ENCODE measurements at places on chromosomes 2 and 18.

GRCh38 chr2:172172513-172173173 lies 69.9 kb upstream of the DLX2 start:
- DNase-seq, result peak; percentile 80

GRCh38 chr18:28177828-28178635 lies 1.1 kb upstream of the CDH2 start:
- DNase-seq, result no peak

DNA sequence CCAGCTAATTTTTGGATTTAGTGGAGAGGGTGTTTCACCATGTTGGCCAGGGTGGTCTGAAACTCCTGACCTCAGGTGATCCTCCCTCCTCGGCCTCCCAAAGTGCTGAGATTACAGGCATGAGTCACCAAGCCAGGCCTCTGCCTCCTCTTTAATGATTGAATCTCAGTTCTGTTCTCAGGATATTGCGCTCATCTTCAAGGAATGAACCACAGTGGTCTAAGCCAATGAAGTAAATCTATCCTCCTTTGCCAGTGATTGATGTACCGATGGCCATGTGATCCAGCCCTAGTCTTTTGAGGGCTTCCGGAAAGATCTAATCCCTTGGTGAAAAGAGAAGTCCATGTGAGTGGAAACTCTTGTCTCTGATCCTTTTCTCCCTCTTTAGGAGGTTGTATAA lies 48.6 kb downstream of the POLE4 start:
- no peak for DNase-seq

GRCh38 chr2:147222506-147222905 lies 622.3 kb upstream of the ACVR2A start:
- no peak for DNase-seq

DNA sequence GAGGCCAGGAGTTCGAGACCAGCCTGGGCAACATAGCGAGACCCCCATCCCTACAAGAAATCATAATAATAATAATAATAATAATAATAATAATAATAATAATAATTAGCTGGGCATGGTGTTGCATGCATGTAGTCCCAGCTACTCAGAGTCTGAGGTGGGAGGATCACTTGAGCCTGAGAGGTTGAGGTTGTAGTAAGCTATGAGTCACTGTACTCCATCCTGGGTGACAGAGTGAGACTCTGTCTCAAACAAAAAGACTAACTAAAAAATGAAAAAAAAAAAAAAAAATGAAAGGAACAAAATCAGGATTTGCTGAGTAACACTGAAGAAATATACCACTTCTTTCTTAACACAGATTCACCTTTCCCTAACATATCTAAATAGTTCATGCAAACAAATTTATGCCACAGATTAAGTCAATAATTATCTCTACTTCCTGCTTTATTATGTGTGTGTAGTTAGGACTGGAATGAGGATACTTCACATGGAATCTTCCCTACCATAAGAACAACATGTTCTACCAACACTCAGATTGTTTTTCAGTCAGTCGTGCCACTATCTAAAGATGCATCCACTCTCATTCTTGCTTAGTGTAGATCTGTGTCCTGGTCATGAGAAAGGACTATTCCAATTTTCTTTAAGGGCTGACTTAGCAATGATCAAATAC lies 928.7 kb downstream of the SLC4A3 start:
- no peak for DNase-seq

- DNase-seq, result no peak
These were observed 36.9 kb downstream of the KLF7 start for GRCh38 chr2:207128867-207129266.

DNA sequence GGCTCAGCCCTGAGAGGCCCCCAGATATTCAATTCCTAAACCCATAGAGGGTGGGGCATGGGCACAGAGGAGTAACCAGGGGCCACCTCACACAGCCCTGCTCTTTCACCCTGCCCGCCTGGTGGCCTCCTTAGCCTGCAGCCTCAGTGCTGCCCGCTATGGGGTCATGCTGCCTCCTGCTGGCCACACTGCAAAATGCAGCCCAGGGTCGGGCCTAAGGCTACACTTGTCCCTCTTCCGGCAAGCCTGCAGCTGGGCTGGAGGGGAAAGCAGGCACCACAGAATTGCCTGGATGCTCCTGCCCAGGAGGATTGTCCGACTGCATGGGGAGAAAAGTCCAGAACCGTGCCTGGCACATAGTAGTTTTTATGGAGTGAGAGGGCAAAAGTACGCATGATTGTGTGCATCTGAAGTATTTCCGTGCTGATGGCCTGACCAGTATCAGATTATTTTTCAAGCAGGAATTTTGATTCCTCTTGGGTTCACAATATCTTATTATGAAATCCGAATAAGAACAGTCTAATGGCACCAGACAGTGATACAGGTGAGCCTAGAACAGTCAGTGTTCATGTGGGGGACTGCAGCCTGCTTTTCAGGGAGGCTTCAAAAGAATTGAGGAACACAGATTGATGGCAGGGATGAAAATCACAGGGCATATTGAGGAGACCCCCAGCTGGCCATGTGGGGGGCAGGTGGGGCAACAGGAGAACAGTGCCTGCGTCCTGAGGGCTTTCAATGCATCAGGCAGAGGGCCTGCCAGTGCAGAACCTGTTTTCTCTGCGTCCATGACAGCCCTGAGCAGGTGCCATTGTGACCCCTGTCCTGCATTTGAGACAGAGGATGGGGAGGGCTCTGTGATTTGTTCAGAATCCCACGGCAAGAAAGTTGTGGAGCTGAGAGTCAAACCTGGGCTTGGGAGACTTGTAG lies 51.2 kb upstream of the ALPP start:
- peak; percentile 98 for DNase-seq

DNA sequence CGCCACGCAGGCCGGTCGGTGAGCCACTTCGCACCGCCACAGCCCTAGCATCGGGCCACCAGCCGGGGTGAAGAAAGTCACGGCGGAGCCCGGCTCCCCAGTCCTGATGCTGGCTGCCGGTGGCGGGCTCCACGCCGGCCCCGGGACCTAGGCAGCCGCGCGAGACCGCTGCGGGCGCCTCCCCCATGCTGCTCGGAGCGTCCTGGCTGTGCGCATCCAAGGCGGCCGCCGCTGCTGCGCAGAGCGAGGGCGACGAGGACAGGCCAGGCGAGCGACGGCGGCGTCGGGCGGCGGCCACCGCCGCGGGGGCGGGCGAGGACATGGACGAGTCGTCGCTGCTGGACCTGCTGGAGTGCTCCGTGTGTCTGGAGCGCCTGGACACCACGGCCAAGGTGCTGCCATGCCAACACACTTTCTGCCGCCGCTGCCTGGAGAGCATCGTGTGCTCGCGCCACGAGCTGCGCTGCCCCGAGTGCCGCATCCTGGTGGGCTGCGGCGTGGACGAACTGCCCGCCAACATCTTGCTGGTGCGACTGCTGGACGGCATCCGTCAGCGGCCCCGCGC lies 433 bp downstream of the SH3RF3 start:
- peak; percentile 70 for DNase-seq

- DNase-seq, result no peak
These were observed 90.3 kb downstream of the SPATS2L start for GRCh38 chr2:200396781-200397242.

GRCh38 chr2:207253666-207254345 lies 88.1 kb upstream of the KLF7 start:
- DNase-seq, result no peak

DNA sequence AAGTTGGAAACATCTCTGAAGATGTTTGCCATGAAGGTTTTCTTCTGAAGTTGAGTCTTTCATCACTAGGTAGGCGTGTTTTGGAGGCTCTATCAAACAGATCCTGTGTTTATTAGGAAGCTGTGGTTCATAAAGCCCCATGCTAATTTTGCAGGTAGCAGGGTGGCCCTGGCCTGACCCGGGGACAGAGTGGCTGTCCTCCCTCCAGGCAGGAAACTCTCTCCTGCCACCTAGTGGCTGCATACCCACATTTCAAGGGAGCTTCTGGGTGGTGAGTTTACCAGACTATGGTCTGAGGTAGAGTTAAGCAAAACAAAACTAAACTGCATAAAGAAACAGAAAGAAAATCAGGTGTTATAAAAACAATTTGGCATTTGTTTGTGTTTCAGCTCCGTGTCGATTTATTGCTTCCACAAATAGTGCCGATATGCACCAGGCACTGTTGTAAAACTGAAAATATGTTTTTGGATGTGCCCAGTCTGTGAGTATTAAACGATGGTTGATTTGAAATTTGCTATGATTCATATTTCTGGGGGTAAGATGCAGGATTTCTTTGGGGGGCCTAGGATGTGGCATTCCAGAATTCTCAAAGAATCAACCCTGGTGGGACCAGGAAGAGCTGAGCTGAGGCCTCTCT lies 26.0 kb upstream of the IL37 start:
- DNase-seq, result peak; percentile 90

- no peak for DNase-seq
These were observed 101.7 kb downstream of the NRP2 start for GRCh38 chr2:205783872-205784499.
